ENCODE measurements at places on chromosomes 16 and 17. TPM values are rescaled to one million over a fixed set of nuclear protein-coding genes. Genes with fewer than 3 reads are reported as not detected.
A peak's percentile ranks its signal among the peaks of the same experiment; 100 is the strongest.

The JPT2 gene
- 149 TPM for total RNA-seq

The WNK4 gene
- total RNA-seq = 0.34 TPM

The KCNH6 gene
- total RNA-seq = not detected

The IL17C gene
- not detected for total RNA-seq

- DNase-seq = no peak
Observed at GRCh38 chr16:50941681-50942080, 199.8 kb downstream of the CYLD start.

- DNase-seq = no peak
Observed at GRCh38 chr17:31058976-31059375, 35.8 kb upstream of the NF1 start.

DNA sequence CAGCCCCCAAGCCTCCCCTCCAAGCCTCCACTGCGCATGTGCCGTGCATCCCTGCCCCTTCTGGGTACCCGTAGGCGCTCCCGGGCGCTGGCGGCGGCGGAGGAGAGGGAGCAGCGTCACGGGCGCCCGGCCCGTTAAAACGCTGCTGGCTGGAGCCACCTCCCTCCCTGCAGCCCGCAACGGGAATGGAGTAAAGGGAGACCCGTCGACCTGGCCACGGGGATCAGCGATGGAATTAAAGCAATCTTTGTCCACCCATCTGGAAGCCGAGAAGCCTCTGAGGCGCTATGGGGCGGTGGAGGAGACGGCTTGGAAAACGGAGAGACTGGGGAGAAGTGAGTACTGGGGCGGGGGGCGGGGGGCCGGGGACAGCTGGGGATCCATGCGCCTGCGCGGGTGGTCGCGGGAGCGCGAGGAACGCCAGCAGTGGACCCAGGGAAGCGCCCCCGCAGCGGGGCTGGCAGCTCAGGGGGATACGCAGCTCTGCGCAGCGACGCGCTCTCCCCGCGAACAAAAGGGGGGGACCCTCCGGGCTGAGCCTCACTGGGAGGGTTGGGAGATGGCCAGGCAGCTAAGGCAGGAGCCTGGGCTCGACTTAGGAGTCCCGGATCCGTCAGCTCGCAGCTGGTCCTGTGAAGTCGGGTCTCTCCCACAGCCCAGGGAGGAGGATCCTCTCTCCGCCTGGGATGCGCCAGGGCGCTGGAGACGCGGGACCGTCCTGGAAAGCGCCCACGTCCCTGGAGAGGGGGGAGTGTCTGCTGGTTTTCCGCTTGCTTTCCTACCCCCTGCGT is at the start of gene BMERB1:
Gene BMERB1, plus strand, starts transcription at position 164 of the 791 bp plus-strand sequence. Its CDS starts 66 bp downstream, at position 230.
- DNase-seq = peak; percentile 53

DNA sequence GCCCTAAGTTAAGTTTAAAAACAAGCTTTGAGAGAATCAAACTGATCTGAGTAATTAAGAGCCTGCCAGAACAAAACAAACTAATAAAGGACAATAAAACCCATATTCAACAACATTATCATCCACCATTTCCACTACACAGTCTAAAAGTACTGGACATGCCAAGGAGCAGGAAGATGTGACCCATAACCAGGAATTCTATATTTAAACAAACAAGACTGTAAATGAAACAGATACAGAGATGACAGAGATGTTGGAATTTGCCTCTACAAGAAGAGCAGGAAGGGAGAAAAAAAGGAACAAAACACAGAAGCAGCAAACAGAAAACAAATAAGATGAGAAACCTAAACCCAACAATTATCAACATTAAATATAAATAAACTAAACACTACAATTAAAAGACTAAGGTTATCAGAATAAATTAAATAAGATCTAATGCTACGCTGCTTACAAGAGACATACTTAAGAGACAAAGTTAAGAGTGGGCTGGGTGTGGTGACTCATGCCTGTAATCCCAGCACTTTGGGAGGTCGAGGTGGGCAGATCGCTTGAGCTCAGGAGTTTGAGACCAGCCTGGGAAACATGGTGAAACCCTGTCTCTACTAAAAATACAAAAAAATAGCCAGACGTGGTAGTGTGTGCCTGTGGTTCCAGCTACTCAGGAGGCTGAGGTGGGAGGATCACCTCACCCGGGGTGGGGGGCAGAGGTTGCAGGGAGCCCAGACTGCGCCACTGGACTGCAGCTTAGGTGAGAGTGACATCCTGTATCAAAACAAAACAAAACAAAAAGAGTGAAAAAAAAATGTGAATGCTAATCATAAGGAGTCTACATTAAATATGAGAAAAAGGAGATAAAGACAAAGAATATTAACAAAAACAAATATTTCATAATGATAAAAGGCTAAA is 50.6 kb downstream of the CREBBP start:
- no peak for DNase-seq

DNA sequence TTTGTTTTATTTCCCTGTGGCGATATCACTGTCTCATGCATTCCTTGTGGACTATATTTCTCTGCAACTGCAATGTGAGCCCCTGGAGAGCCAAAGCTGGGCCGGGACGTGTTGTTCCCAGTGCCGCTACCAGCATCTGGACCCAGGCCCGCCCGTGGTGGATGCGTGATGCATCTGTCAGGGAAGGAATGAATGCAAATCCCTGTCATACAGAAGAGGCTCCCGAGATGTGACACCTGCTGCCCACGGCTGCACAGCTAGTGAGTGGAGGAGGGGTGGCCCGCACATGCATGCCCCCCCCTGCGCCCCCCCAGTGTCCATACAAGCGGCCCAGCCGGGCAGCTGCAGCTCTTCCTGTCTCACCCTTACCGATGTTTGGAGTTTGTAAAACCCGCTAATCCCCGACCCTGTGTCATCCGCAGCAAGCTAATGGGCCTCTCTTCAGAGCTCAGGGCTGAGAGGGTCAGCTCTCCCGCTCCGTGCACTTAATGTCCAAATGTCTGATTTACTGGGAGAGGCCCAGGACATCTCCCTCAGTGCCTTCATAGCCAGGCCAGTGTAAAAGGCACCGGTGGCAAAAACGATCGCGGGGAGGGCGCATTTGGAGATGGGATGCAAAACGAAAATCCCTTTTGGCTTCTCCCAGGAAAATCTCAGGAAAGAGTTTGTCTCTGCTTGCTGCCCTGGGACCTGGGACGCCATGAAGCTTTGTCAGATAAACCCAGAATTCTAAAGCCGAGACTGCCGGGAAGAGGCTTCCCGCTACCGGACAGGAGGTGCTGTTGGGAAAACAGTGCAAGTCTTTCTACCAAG is 91.8 kb downstream of the FOXL1 start:
- no peak for DNase-seq

GRCh38 chr16:48432136-48432535 is 46.9 kb upstream of the SIAH1 start:
- DNase-seq = no peak
